ENCODE measurements at places on chromosomes 4 and X. TPM values are rescaled to one million over a fixed set of nuclear protein-coding genes. Genes with fewer than 3 reads are reported as not detected.

- no peak for DNase-seq
Observed at GRCh38 chr4:147335183-147335582, 145.7 kb upstream of the EDNRA start.

GRCh38 chrX:53714580-53715345, 28.2 kb upstream of the HUWE1 start:
- peak; percentile 79 for DNase-seq

- no peak for DNase-seq
Observed at GRCh38 chr4:6024313-6024960, 6.2 kb upstream of the C4orf50 start.

GRCh38 chrX:38087594-38087993, 81.2 kb downstream of the SYTL5 start:
- DNase-seq: no peak

The GNRHR gene
- not detected for total RNA-seq

The AMBN gene
- not detected for total RNA-seq

The ATOH1 gene
- total RNA-seq: not detected

The CPZ gene
- total RNA-seq: not detected

The IDH3G gene
- 56.9 TPM for total RNA-seq

DNA sequence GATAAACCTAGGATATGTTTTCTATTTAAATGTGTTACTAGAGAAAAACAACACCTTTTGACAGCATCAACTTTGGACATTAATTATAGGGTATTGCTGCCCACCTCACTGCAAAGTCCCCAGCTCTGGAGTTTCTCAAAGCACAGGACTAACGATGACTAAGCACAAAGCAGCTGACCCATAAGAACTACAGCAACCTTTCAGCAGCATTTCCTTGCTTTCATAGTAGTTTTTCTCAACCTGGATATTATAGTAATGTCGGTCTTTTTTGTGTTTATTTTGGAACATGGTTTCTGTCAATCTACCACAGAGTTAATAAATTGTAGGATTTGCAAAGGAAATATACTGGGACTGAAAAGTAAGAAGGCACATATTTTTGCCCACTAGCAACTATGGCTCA, 21.5 kb downstream of the HHIP start:
- no peak for DNase-seq

GRCh38 chrX:109747681-109748080, 14.6 kb upstream of the ACSL4 start:
- DNase-seq: no peak

DNA sequence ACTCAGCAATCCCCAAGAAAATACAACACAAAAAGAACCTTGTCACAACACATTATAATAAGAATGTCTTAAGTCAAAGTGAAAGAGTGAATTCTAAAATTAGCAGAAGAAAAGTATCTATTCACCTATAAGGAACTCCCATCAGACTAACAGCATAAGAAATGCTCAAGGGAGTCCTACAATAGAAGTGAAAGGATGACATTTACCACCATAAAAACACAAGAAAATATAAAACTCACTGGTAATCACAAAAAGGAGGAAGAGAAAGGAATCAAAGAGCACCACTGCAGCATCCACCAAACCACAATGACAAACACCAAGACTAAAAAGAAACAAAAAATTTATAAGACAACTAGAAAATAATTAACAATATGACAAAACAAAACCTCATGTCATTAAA, 257.0 kb upstream of the AGTR2 start:
- no peak for DNase-seq

DNA sequence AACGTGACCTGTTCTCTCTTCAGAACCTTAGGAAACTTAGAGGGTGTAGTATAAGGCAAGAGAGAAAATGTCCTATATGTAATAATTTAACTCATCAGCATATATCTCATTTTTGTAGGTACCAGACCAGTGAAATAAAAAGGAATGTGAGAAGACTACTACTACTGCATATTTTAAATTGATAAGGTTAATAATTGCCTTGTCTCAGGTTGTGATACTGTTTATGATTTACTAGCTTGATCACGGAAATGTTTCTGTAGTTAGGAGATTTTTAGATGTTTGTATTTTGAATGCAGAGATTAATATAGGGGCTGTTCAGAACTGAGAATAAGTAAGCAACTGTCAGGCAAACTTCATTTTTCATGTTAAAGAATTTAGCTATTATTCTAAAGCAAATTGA, 1563.4 kb downstream of the C4orf33 start:
- DNase-seq: no peak

DNA sequence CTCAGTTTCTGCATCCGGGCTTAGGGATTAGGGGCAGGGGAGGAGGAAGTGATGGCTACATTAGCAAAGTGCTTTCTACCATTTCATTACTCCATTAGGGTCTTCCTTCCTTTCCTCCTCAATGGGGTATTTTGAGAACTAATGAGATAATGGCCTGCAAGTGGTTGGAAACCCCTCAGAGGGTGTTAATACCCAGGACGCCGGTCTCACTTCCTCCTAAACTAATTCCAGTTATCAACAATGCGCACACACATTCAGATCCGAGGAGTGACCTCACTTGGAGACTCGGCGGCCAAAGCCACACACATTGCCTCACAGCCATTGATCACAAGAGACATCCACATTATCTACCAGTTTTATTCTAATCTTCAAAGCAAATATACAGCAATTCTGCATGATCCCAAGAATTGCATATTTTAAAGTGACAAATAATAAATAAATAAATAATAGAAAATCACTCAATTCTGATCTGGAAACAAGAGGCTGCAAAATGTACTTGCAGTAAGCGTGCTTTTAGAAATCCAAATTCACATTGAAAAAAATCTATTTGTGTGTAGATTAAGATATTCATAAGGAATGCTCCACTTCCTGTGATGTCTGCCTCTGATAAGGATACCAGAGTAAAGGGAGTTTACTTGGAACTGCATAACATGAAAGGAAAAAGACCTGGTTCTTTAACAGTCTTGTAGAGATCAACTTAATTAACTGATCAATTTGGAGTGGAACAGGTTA, 329.1 kb downstream of the FBXW7 start:
- DNase-seq: no peak

DNA sequence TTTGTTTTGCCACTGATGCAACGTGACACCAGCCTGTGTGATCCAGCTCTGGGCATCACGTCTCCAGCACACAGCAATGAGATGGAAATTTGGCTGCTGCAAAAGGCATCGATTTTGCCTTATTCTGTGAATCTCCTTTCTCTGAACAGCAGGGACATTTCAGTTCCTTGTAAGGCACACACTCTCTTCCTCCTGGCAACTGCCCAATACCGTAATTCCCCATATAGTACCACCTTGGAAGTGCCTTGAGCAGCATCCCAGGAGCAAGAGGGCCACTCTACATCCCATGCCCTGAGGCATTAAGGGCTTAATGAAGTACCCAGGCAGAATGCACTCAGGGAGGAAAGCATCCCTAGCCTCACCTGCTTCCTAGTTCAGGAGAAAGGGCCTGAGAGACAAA, 10.5 kb upstream of the MAMLD1 start:
- DNase-seq: no peak

The CXCL6 gene
- not detected for total RNA-seq

The ADH1B gene
- not detected for total RNA-seq

- DNase-seq: no peak
Observed at GRCh38 chrX:72683631-72684030, 30.5 kb downstream of the PHKA1 start.

- DNase-seq: no peak
Observed at GRCh38 chrX:108892501-108892900, 156.1 kb upstream of the IRS4 start.

DNA sequence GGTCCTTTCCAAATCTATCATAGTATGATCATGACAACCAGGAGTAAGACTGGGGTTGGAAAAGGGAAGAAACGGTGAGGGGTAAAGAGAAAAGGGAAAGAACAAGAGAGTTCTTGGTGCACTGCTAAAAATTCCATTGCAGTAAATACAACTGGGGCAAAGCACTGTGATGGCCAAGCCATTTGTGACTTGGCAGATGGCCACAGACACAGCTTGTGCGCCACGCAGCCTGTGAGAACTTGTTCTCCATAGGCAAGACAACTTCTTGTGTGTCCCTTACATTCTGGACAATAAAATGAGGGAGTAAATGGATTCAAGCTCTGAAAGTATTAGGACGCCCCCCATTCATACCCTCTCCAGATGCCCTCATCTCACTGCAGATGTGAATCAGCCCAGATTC, 10.9 kb downstream of the MFAP3L start:
- DNase-seq: no peak

- DNase-seq: peak; percentile 3
Observed at GRCh38 chrX:101219864-101220346, 319 bp downstream of the DRP2 start.

- peak; percentile 23 for DNase-seq
Observed at GRCh38 chr4:83356899-83357661, 22.4 kb upstream of the HPSE start.

The DACH2 gene
- total RNA-seq: not detected

DNA sequence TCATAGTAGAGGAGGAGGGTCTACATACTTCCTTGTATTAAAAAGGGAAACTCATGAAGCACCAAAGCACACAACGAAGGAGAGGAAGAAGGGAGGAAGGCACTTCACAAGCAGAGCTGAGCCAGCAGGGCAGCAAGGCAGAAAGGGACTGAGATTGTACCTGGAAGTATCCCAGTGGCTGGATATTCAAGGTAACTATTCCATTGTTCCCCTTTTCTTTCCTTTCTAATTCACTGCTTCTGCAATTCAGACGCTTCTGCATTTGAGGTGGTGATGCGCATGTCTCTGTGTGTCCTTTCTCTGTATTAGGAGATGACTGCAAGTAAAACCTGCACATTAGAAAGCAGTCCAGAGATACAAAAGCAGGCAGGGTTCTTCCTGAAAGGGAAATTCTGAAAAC, 54.9 kb downstream of the UBQLN2 start:
- no peak for DNase-seq

The TMEM144 gene
- total RNA-seq: not detected

The ADAMTS3 gene
- not detected for total RNA-seq

- DNase-seq: no peak
Observed at GRCh38 chr4:177322266-177322665, 12.6 kb downstream of the NEIL3 start.

DNA sequence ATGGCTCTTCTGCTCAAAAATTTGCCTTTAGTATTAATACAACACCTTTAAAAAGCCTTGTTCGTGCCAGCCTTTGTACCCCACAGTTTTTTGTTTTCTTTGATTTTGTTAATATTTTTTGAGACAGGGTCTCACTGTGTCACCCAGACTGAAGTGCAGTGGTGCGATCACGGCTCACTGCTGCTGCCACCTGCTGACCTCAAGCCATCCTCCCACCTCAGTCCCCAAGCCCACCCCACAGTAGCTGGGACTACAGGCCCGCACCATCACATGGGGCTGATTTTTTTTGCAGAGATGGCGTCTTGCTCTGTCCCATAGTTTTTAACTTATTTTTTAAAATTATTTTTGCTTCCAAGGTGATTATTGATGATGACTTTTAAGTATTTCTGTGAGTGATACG, 134.0 kb downstream of the HTR2C start:
- peak; percentile 1 for DNase-seq

The PLP1 gene
- total RNA-seq: not detected

The HGFAC gene
- not detected for total RNA-seq

DNA sequence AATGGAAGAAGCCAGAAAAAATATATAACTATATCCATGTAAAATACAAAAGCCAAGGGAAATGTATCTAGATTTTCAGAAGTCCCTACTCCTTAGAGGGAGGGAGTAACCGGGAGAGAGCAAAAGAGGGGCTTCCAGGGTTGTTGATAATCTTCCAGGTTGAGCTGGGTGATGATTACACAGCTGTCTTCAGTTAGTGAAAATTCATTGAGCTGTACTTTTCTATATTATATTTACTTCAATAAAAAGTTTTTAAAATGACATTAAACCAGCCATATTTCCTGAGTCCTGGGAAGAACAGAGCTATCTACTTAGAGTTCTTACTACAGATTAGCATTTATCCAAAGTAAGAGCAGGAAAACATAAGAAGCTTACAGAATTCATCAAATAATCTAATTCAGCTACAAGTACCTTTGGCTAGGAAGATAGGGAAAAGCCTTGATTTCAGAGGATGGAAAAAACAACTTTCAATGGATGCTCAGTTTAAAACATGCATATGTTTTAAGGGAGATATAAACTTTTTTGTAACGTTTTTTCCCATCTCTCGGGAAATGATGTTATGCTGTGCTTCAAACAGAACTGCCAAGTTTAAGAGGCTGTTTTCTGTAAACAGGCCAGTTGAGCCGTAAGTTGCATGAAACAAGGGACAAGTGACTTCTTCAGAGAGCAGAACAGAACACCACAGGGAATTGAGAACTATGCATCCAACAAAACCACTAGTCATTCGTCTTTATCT, 204.6 kb downstream of the SCFD2 start:
- DNase-seq: no peak

DNA sequence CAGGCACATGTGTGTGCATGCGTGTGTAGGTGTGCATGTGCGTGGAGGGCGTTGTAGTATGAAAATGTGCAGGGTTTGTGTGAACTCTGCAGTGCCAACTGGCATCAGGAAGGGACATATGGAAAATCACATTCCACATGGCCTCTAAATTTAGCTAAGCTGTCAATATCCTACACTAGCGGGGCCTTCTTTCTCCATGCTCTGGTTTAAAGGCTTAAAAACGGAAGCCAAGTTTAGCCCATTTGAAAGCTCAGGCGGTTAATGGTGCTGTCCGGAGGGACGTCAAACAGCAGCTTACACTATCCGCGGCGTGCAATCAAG, 144.1 kb upstream of the NOCT start:
- DNase-seq: no peak

DNA sequence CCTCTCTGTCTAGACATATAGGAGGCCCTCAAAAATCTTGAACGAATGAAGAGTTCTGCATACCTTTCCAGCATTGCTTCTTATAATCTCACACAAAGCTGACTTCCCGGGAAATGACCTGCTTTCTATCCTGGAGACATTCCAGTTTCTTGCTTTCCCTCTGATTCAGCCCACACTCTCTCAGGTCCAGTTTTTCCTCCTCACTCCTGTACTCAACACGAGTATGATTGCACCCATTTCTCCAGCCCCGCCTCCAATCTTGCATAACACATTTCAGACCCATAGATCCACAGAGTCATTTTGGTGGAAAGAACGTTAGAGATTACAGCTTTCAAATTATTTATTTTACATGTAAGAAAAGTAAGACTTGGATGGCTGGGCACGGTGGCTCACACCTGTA, 127.5 kb upstream of the TLR3 start:
- DNase-seq: no peak

The N4BP2 gene
- 17.5 TPM for total RNA-seq

DNA sequence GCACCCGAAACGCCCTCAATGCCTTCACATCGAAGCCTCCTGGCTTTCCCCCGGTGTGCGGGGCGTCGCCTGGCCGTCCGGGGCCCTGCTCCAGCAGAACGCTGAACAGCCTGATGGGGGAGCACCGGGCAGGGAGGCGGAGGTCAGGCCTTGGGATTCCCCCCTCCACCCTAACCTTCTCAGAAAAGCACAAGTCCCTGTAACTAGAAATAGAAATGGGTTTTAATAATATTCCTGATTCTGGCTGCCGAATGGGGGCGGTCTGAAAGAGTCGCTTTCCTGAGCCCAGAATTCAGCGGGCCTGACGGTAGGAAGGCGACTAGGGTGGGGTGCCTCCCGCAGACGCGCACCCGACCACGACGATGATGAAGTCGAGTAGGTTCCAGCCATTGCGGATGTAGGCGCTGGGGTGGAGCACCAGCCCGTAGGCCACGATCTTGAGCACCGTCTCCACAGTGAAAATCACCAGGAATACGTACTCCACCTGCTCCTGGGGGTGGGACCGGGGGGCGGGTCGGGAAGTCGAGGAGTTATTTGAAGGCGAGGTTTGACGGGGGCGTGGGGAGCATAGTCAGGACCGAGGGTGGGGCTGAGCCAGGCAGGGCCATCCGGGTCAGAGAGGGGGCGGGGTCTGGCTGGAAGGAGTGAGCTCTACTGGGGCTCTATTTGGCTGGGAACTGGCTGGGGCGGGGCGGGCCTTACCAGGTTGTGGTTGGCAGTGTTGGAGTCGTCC, 2.5 kb downstream of the CACNA1F start:
- DNase-seq: peak; percentile 84
